ENCODE measurements at places on chromosomes 16 and 17. TPM values are rescaled to one million over a fixed set of nuclear protein-coding genes. Genes with fewer than 3 reads are reported as not detected.

KLHL11 gene
- total RNA-seq = 6.0 TPM

WNT9B gene
- not detected for total RNA-seq

SCIMP gene
- total RNA-seq = 2.7 TPM

ASPHD1 gene
- total RNA-seq = 0.50 TPM

CCL8 gene
- total RNA-seq = not detected

HOXB9 gene
- not detected for total RNA-seq

XYLT2 gene
- 8.4 TPM for total RNA-seq

HSD17B2 gene
- total RNA-seq = 89.8 TPM

DNA sequence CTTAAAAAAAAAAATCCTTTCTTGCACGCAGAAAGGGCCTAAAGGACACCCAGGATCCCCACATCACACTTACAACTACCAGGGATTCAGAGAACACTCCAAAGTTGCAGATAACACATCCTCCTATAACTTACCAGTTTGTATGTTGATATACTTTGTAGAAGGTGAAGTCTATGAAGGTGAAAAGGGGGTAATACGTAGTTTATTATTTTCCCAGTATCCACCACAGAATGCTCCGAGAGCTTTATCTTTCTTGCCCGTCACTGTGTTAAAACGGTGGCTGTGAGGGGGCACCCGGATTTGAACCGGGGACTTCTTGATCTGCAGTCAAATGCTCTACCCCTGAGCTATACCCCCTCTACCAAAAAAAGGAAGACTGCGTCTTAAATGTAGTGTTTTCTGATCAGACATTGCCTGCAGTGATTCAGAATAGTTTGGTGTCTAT, 7.9 kb upstream of the RPL23 start:
- no peak for DNase-seq

- peak; percentile 98 for DNase-seq
Measured at GRCh38 chr17:1649844-1650501, at the start of gene RILP. RILP (minus strand) TSS chr17:1649866; CDS start chr17:1649804, 62 bp downstream.

DNA sequence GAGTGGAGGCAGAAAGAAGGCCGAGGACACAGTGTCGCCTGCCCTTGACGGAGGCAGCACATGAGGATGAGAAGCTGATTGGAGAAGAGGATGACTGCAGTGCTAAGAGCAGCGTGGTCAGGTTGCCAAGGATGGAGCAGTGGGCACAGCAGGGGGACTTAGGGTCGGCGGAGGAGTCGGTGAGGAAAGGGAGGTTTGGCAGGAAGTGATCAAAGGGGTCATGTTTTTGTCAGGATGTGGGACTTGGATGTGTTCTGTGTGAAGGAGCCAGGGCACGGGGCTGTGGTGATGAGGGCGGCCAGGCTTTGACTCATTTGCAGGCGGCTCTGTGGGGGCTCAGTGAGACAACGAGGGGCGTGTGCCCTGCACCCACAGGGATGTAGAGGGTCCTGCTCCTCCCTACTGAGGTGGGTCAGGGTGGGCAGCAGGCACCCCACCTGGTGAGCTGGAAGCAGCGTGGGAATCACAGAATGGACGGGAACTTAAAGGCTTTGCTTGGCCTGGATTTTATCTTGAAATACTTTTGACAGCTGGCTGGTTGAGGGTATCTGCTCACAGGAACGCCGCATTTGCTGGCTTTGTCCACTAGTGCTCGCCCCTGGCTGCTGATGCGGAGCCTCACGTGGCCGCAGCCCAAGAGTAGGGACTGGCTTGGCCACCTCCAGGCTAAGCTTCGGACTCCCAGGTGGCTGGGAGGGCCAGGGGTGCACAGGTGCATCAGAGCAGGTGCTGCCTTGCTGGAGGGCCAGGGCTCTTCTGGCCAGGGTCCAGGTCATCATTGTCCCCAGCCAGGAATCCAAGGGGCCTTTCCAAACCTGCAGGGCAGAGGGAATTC, 6.0 kb downstream of the MPG start:
- no peak for DNase-seq

GRCh38 chr17:62981933-62982332, 15.9 kb downstream of the TANC2 start:
- no peak for DNase-seq

- DNase-seq = no peak
Measured at GRCh38 chr16:88628512-88628974, 9.8 kb upstream of the IL17C start.

GRCh38 chr17:8386841-8387240, 3.8 kb upstream of the RPL26 start:
- DNase-seq = no peak

- no peak for DNase-seq
Measured at GRCh38 chr17:68829211-68829610, 126.0 kb downstream of the ABCA8 start.

DNA sequence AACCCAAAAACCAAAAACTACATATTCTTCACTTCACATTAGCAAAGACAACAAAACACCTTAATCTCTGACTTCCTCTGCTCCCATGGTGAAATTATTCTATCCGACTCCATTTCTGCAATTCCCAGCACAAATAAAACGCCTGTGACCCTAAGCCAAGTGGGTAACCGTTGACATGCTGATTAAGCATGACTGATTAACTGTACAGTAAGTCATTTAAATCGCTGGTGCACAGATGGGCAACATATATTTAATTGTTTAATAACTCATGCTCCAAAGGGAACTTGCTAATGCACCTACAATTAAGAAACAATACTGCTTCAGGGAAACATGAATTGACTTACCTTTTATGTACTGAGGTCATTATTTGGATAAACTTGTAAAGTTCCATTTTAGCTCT, 436.7 kb downstream of the KIF2B start:
- DNase-seq = no peak

DNA sequence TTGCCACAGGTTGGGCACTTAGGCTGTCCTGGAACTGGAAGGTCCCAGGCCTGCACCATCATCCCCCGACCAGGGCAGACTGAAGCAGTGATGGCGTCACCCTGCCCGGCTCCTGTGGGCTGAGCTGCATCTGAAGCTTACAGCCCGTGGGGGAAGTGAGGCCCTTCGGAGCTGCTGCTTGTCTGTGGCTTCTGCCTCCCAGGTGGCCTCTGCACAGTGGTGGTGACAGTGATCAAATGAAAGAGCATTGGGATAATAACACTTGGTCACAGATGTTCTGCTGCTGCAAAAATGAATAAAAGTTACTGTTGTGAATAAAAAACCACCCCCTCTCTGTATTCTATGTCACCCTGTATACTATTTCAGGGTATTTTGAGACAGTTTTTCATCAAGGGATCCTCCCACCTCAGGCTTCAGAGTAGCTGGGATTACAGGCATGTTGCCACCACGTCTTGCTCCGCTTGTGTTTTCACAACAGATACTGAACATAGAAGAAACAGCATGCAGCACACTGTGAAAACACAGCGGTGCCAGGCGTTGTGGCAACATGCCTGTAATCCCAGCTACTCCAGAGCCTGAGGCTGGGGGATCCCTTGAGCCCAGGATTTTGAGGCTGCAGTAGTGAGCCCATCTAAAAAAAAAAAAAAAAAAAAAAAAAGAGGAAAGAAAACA, 165.0 kb downstream of the LGALS9B start:
- DNase-seq = no peak

DNA sequence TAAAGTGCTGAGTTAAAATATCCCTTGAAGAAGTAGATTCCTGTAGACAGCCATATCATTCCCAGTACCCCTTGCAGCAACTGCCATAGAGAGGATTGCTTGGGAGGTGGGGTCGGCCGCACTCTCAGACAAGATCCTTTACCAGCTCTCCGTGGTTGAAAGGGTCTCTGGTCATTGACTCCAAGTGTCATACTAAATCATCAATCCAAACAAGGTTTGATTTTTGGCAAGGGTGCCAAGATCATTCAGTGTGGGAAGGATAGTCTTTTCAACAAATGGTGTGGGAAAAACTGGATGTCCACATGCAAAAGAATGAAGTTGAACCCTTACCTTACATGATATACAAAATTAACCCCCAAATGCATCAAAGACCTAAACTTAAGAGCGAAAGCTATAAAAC, 21.8 kb downstream of the TBX2 start:
- no peak for DNase-seq

GRCh38 chr17:15038656-15039055, 226.5 kb downstream of the PMP22 start:
- no peak for DNase-seq

DNA sequence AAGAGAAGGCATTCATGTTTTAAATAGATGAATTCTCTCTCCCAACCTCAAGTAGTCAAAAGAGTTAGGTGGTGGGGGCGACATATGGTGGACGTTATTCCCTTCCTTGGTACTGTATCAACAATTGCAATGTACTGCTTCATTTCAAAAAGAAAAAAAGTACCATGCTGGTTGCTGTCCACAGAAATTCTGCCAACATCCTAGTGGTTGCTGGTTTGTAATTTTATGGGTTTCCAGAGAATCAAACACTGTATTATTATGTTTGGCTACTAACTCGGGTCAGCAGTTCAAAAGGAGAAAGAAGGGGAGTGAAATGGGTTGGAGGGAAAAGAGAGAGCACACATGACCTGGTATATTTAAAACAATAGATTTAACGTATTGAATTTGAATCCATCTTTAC, 61.1 kb upstream of the KCNJ16 start:
- DNase-seq = no peak

DNA sequence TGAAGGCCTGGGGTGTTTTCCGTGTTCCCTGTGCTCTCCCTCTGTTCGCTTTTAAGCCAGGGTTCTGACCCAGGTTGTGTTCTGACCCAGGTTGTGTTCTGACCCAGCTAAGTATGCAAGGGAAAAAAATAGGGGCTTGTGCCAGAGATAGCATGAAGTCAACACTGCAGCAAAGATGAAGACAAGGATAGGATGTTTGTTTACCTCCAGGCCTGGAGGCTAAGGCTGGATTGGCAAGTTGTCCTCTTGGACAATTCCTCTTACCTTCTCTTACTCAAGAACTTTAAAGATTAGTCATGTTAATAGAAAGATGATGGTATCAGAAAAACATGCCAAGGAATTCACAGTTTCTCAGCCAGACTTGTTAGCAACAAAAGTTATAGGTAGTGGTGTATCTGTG, 19.4 kb downstream of the LYRM9 start:
- DNase-seq = no peak

Measured in right lobe of liver (tissue), 6 donors.